Occipital lobe (tissue), 3 donors: ENCODE measurements at places on chromosomes 12 and 14. TPM values are rescaled to one million over a fixed set of nuclear protein-coding genes. Genes with fewer than 3 reads are reported as not detected.

The PKP2 gene
- total RNA-seq = 4.7 TPM

The MORN3 gene
- 2.8 TPM for total RNA-seq

The FAM186B gene
- total RNA-seq = not detected

The RESF1 gene
- 61.0 TPM for total RNA-seq

The OR6C68 gene
- not detected for total RNA-seq

The TRHDE gene
- 57.1 TPM for total RNA-seq

The CD163L1 gene
- total RNA-seq = 1.7 TPM

The EPYC gene
- total RNA-seq = not detected

The SMCO2 gene
- 0.78 TPM for total RNA-seq

The PDE3A gene
- total RNA-seq = 7.8 TPM

The MYO1H gene
- 0.16 TPM for total RNA-seq

DNA sequence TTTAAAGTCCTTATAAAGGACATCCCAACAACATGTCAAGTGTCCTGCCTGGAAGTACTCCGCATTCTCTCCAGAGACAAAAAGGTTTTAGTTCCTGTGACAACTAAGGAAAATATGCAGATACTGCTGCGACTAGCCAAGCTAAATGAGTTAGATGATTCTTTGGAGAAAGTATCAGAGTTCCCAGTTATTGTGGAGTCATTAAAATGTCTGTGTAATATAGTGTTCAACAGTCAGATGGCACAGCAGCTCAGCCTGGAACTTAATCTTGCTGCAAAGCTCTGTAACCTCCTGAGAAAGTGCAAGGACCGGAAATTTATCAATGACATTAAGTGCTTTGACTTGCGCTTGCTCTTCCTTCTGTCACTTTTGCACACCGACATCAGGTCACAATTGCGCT, 40.2 kb downstream of the RIC8B start:
- DNase-seq = no peak

DNA sequence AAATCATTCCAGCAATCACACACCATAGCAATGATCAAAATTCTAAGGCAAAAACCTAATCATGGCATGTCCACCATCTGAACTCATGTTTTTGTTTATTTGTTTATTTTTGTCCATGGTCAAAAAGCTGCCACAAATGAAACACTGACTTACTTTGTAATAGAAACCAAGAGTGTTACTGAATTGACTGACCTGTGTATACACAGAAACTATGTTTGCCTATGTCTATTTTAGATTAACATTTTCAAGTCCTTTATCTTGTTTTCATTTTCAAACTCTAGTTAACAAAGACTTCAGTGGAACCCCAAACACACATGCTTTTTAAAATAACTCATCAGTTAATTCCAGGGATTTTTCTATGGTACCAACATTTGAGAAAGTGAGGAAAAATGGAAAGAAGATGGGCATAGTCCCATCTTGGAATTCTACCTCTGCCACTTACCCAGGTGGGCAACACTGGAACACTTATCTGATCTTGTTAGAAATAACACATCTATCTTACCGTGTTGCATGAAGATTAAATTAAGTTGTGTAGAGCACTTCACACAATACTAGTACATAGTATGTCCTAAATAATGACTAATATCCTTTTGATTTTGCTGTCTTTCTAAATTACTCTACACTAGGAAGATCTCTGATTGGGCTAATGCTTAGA, 6.4 kb downstream of the LUM start:
- no peak for DNase-seq

GRCh38 chr12:74292351-74293194, 245.1 kb upstream of the ATXN7L3B start:
- DNase-seq = no peak

DNA sequence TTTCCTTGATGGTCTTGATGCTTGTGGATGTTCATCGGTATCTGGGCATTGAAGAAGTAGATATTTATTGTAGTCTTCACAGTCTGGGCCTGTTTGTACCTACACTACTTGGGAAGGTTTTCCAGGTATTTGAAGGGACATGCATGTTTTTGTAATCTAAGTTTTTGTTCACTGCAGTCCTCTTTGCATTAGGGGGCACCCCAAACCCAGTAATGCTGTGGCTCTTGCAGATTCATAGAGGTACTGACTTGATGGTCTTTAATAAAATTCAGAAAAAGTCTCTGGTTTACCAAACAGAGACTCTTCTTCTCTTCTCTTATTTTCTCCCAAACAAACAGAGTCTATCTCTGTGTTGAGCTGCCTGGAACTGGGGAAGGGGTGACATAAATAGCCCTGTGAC, 150.9 kb upstream of the SLC16A7 start:
- DNase-seq = no peak

GRCh38 chr12:103688376-103689063, 101.4 kb downstream of the STAB2 start:
- no peak for DNase-seq

- DNase-seq = no peak
These were observed 28.6 kb downstream of the TULP3 start for GRCh38 chr12:2919249-2919648.

DNA sequence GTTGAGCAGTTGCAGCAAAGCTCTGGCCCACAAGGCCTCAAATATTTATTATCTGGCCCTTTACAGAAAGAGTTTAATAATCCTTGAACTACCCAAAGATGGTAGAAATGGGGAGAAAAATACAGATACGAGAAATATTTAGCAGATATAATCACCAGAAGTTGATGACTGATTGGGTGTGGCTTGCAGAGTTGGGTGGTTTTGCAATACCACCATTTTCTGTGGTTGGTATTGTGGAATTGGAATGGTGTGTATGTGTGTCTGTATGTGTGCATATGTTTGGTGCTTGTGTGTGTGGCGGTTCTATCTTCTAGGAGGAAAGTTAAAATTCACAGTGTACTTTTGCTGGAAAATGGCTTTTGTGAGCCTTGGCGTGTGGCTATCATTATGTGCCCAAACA, 85.4 kb upstream of the MANSC4 start:
- no peak for DNase-seq

DNA sequence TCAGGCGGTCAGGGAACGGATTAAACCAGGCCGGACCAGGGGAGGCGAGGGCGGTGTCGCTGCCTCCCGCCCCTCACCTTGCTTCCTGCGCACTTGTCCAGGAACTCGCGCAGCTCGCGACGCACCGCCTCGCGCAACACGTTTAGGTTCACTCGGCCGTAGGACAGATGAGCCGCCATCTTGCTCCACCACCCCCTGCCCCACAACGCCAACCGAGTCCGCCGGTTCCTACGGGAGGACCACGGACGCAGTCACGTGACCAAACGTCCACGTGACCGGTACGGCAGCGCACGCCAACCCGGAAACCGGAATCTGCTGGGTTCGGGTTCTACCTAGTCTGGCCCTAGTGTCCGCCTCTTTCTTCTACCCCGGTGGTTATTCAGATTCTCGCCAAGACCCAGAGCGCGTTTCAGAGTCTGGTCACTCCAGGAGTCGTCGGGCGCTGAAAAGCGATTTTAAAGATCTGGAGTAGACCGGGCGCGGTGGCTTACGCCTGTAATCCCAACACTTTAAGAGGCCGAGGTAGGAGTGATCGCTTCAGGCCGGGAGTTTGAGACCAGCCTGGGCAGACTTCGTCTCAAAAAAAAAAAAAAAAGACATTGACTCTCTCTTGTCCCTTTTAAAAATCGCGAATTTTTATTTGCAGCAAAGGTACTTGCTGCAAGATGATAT, at the start of gene VPS33A:
VPS33A (minus strand) TSS at position 265 of the 672 bp plus-strand sequence; CDS start at position 179, 86 bp downstream.
- peak; percentile 92 for DNase-seq

GRCh38 chr12:50004696-50005095, 20.6 kb downstream of the RACGAP1 start:
- no peak for DNase-seq

DNA sequence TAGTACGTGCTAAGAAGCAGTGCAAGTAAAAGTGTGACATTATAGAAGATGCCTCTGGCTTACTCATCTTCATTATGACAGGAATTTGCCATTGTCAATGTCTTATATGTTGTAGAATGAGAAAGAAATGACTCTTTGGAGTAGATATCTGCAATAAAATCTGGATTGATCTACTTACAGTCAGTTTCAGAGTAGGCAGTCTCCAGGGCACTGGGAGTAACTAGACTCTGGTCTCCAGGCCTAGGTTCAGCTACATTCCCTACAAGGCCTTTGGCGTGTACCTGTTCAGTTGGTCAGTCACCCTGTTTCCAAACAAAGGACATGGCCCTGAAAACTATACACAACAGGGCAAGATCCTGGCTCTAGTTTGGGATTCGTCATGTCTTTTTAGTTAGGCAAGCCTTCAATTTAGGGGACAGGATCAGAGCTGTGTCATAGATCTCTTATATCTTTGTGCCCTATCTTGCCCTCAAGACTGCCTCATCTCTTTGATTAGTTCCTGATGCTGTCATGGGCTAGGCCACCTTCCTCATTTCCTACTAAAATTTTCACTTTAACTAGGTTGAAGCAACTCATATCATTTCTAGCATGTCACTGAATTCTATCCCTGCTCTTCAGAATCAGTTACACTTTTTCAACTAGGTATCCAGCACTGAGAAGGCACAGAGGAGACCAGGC, 410.0 kb downstream of the RAD51B start:
- no peak for DNase-seq

- no peak for DNase-seq
These were observed 120.5 kb downstream of the PTPN11 start for GRCh38 chr12:112539221-112539620.

GRCh38 chr14:56040121-56040520, 78.1 kb upstream of the PELI2 start:
- DNase-seq = no peak

GRCh38 chr14:103332143-103332919, 1.7 kb upstream of the EIF5 start:
- DNase-seq = no peak

GRCh38 chr14:89378119-89378518, 38.9 kb downstream of the FOXN3 start:
- no peak for DNase-seq

- no peak for DNase-seq
These were observed 46.7 kb upstream of the ATP2A2 start for GRCh38 chr12:110234331-110234751.

- no peak for DNase-seq
These were observed 106.0 kb downstream of the SLC41A2 start for GRCh38 chr12:104852102-104852501.

- no peak for DNase-seq
These were observed 256.5 kb upstream of the HMGA2 start for GRCh38 chr12:65567820-65568219.

GRCh38 chr12:42426746-42427145, 100.8 kb downstream of the PPHLN1 start:
- DNase-seq = no peak

GRCh38 chr12:130569521-130569920, 146.6 kb downstream of the RIMBP2 start:
- no peak for DNase-seq

GRCh38 chr14:22540293-22540692, 48.7 kb downstream of the DAD1 start:
- no peak for DNase-seq

DNA sequence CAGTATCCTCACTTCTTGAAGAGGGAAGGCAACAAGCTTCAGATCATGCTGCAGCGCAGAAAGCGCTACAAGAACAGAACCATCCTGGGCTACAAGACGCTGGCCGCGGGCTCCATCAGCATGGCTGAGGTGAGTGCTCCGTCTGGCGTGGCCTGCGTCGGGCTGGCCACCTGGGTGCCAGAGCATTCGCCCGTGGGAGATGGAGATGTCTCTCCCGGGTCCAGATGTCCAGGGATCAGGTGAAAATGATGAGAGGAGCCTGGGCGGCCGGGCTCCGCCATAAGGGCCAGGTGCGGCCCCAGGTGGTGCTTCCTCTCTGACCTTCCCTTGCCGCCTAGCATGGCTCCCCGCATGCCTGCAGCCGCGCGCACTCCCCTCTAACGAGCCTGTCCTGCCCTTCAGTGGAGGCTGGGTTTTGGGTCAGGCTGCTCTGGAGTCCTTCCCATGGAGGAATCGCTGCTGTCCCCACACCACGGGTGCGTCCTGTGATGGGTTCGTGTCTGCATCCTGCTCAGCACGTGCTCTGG, 40.6 kb downstream of the PACS2 start:
- DNase-seq = no peak

DNA sequence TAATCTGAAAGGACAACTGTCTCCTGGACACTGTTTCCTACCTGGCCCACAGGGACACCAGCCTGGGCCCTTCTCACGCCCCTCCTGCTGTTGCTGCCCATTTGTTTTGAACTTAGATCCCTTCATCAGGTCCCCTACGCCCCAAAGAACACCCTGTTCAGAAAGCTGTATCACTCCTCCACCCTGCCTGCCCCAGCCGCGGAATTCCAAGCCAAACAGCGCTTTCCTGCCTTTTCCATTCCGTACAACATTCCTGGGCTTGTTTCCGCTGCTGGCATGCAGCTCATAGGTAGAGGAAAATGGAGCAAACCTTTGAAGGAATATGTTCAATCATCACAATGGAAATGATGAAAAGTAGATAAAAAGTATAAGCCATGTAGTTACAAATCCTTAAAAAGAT, 12.8 kb upstream of the GSG1 start:
- DNase-seq = no peak
